ENCODE measurements at places on chromosomes 6 and 20.

- DNase-seq, result no peak
These were observed 16.9 kb downstream of the PLEKHG1 start for GRCh38 chr6:150616586-150616985.

DNA sequence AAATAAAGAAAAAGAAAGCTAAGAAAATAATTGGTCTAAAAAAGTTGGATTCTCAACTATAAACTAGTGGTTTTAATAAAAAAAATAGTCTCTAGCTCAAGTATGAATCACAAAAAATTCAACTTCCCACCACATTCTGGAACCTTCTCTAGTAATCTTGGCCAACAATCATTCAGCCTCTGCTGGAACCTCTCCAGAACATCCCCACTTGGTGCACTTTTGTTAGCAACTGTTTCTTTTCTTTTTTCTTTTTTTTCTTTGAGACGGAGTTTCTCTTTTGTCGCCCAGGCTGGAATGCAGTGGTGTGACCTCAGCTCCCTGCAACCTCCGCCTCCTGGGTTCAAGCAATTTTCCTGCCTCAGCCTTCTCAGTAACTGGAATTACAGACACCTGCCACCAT lies 35.7 kb downstream of the TXLNB start:
- DNase-seq, result peak; percentile 89

GRCh38 chr6:157861184-157861583 lies 38.1 kb downstream of the SNX9 start:
- DNase-seq, result no peak

- DNase-seq, result no peak
These were observed 11.3 kb downstream of the RAMACL start for GRCh38 chr6:166575205-166575604.

GRCh38 chr6:39231521-39232243 lies 2.4 kb upstream of the KCNK5 start:
- no peak for DNase-seq

GRCh38 chr6:162099685-162100084 lies 627.9 kb downstream of the PRKN start:
- DNase-seq, result peak; percentile 98

- no peak for DNase-seq
These were observed 599.1 kb downstream of the MEI4 start for GRCh38 chr6:78251931-78252330.

GRCh38 chr6:57141451-57142177 lies 30.5 kb upstream of the BAG2 start:
- no peak for DNase-seq

GRCh38 chr6:43495409-43495941 lies 14.7 kb downstream of the LRRC73 start:
- DNase-seq, result peak; percentile 17

DNA sequence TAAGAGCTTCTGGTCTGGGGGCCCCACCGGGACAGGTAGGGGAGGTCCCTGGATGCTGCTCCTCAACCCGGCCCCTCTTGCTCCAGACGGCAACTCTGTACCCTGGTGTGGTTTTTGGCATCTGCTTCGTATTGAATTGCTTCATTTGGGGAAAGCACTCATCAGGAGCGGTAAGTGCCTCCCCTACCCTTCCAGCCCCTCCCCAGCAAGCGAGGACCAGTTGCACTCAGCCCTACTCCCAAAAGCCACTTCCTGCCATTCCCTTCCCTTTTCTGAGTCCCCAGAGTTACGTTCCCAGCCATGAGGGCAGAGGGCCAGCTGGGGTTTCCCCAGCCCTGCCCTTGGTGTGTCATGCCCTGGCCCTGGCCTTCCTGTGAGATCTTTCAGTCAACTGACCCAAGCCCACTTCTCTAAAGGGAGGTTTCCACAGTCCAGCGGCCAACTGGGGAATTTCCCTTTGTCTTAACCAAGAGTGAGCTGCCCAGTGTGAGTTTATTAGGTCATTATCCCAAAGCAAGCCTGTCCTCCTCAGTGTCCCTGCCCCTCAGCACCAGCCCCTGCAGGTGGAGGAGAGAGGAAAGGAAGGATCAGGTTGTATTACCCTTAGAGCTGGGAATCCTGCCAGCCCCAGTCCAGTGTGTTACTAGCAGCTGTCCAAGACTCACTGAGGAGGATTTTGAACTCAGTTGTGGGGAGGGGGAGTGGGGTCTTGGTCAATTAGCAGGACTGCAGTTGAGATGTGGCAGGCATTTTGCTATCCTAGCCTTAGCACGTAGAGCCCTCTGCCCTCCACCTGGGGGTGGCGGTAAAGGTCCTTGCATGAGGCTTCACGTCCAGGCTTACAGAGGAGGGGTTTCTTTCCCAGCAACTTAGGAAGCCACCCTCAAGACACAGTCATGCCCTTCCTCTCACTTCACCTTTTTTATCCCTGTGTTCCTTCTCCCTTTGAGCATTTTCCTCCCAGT lies 45.8 kb downstream of the TM9SF4 start:
- peak; percentile 90 for DNase-seq

DNA sequence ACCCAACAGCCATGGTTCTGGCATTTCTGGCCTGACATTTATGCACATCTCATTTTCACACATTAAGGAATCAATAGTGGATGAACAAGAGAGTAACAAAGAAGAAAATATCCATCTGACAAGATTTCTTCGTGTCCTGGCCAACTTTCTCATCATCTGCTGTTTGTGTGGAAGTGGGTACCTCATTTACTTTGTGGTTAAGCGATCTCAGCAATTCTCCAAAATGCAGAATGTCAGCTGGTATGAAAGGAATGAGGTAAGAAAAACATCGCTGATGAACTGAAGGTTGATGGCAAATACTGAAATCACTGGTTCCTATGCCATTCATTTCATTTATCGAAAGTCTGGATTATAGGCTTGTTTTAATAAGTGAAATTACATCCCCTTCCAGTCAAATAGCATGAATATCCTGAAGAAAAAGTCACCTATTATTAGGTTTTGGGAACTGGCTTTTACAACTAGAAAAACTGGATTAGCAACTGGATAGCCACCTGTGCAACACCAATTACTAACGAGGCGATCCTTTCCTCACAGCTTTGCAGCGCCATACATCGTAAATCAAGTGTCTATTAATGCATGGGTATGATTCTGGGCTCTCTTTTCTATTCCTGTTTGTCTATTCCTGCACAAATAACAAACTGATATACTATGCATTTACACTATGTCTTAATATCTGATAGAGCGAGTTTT lies 50.2 kb upstream of the NOP56 start:
- no peak for DNase-seq

- DNase-seq, result no peak
These were observed 91.2 kb downstream of the DNAH8 start for GRCh38 chr6:38806271-38806670.

- DNase-seq, result no peak
These were observed 496.6 kb upstream of the EPHA7 start for GRCh38 chr6:93915961-93916360.

- no peak for DNase-seq
These were observed 491.0 kb downstream of the HAO1 start for GRCh38 chr20:7449269-7449668.

- DNase-seq, result no peak
These were observed 428.3 kb downstream of the CBLN4 start for GRCh38 chr20:55576981-55577380.

DNA sequence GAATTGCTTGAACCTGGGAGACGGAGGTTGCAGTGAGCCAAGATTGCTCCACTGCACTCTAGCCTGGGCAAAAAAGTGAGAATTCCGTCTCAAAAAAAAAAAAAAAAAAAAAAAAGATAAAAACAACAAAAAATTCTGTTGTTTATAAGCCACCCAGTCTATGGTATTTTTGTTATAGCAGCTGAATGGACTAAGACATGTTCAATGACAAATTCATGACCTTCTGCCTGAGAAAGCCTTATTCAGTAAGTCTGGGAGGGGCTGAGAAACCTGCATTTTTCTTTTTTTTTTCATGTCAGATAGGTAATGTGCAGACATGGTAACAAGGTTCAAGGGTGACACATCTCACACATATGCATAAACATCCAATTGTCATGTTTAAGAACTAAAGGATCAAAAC lies 40.4 kb upstream of the TRAF3IP2 start:
- DNase-seq, result no peak

DNA sequence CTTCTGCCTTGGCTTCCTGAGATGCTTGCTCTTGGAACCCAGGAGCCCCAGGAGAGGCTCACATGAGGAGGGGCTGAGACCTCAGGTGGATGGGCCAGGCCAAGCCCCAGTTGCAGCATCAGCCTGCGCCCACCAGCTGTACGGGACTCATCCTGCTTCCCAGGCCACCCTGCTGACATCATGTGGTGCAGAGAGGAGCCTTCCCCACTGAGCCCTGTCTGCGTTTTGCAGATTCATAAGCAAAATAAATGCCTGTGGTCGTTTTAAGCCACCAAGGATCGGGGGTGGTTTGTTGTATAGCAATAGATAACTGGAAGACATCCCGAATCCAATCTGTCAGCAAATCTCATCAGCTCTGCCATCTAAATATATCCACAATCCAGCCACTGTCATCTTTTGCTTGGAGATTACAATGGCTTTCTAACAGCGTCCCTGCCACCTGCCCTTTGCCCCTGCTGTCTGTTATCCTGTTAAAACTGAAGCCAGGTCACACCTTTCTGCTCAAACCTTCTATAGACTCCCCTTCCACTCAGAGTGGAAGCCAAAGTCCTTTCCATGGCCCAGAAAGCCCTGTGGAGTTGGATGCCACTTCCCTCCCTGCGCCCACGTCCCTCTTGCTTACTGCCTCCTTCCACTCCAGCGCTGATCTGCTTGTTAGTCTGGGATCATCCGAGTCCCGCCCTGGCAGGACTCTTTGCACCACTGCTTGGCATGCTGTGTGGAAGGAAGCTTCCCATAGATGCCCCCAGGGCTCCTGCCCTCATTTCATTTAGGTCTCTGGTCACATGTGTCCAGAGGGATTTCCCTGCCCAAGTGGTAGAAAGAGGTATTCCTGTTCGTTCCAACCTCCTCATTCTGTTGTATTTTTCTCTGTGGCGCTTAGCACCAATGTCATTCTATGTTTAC lies 24.0 kb upstream of the MLN start:
- DNase-seq, result no peak

GRCh38 chr6:35662999-35663398 lies 25.7 kb downstream of the FKBP5 start:
- peak; percentile 33 for DNase-seq

DNA sequence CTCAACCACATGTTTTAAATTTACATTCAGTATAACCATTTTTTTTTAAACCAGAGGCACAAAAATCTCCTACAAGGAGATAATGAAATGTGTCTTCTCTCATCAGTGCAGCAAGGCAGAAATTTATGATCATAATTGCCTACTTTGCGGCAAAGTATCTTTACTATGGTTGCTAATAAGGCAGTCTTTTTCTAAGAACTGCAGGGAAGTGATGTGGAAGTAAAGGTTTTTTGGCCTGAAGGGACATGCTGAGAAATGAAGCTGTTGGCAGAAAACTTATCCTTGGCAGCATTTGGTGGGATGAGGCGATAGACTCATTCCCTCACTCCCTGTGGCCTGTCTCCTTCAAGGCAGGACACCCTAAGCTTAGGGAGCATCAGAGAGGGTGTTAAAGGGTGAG lies 48.7 kb downstream of the SCGN start:
- DNase-seq, result no peak

GRCh38 chr6:47321577-47321976 lies 11.9 kb upstream of the TNFRSF21 start:
- no peak for DNase-seq

GRCh38 chr6:118890997-118891790 lies 2.8 kb upstream of the ASF1A start:
- DNase-seq, result no peak

DNA sequence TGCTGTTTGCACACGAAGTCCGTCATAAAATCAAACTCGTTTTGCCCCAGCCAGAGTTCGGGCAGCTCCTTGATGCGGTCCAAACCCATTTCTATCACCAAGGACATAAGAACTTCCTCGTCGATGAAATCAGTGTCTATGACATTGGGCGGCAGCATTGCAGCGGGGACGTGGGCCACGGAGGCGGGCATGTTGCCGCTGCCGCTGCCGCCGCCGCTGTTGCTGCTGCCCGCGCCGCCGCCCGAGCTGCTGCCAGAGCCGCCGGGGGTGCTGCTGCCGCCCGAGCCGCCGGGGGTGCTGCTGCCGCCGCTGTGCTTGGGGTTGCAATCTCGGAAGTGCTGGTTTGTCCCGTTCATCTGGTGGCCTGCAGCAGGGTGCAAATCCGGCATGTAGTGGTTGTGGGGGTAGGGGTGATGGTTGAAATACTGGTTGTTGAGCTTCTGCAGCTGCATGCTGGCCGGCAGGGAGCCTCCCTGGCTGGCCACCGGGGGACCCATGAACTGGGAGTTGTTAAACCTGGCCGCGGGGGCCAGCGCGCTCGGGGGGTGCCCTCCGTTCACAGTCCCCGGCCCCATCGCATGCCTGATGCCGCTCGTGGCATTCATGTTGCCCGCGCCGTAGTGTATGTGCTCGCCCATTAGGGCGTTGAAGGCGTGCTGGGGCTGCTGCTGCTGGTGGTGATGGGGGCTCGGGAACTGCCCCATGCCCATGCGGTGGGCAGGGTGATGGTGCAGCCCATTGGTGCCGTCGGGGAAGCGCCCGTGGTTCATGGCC lies 1.1 kb downstream of the CITED2 start:
- DNase-seq, result peak; percentile 36

DNA sequence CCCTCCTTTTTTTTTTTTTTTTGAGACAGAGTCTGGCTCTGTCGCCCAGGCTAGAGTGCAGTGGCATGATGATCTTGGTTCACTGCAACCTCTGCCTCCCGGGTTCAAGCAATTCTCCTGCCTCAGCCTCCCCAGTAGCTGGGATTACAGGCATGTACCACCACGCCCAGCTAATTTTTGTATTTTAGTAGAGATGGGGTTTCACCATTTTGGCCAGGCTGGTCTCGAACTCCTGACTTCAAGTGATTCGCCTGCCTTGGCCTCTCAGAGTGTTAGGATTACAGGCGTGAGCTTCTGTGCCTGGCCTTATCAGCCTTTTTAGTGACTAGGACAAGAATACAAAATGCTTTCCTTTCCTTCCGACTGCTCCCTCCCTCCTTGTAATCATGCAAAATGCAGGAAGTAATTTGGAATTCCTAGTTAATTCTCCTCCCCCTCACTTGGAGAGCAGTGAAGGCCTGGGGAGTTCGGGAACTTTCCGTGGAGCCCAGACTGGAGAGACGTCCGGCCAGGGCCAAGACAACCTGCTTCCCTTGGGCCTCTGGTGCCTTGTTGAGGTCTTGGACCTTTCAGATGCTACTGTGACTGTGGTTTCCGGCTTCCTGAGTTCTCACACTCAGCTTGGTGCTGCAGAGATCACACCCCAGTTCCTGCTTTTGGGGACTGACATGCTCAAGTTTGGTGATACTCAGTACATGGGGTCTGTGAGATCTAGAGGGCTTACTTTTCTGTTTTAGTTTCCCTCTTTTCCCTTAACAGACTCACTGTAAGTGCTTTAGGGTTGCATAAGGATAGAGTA lies 3.9 kb upstream of the PHF20 start:
- DNase-seq, result peak; percentile 42

All from fibroblast of mammary gland (primary cell).